G401 (cell line): ENCODE measurements at places on chromosomes 6 and 20. TPM values are rescaled to one million over a fixed set of nuclear protein-coding genes. Genes with fewer than 3 reads are reported as not detected.

Gene DYNLT2
- total RNA-seq: 0.37 and 1.6 TPM in 2 replicates

Gene SKIC2
- total RNA-seq: 41.0 and 43.4 TPM in 2 replicates

Gene CRISP3
- total RNA-seq: not detected in 2 replicates

Gene TINAG
- total RNA-seq: not detected in 2 replicates

Gene SIRPA
- total RNA-seq: 14.7 and 16.7 TPM in 2 replicates

Gene APOM
- 2.3 and 3.6 TPM in 2 replicates for total RNA-seq

Gene SULF2
- 27.9 and 44.8 TPM in 2 replicates for total RNA-seq

Gene BPI
- total RNA-seq: not detected in 2 replicates

Gene RIN2
- total RNA-seq: 1.7 and 1.8 TPM in 2 replicates

Gene ACSS1
- total RNA-seq: not detected in 2 replicates

Gene MATN4
- not detected in 2 replicates for total RNA-seq

Gene RRAGD
- 11.3 and 18.4 TPM in 2 replicates for total RNA-seq

Gene GSTA1
- not detected in 2 replicates for total RNA-seq

Gene FRMD1
- not detected in 2 replicates for total RNA-seq

Gene MUC22
- not detected in 2 replicates for total RNA-seq

Gene GRIK2
- total RNA-seq: not detected in 2 replicates

Gene C20orf204
- total RNA-seq: 0.81 and 1.8 TPM in 2 replicates

Gene TMEM170B
- 4.9 and 6.3 TPM in 2 replicates for total RNA-seq

Gene ZNF831
- not detected in 2 replicates for total RNA-seq

Gene TAAR9
- total RNA-seq: not detected in 2 replicates

Gene ETV7
- 1.7 and 2.7 TPM in 2 replicates for total RNA-seq

Gene PNPLA1
- total RNA-seq: not detected in 2 replicates

Gene ARID1B
- total RNA-seq: 15.0 and 24.3 TPM in 2 replicates

Gene GID8
- 41.0 and 49.2 TPM in 2 replicates for total RNA-seq

Gene SMOC2
- total RNA-seq: 0.20 and 1.1 TPM in 2 replicates

Gene ANKRD66
- not detected in 2 replicates for total RNA-seq

Gene DNAH8
- total RNA-seq: not detected in 2 replicates

Gene XKR7
- total RNA-seq: 5.7 and 6.8 TPM in 2 replicates

Gene ATP6V1G2
- 3.8 and 4.9 TPM in 2 replicates for total RNA-seq

Gene BPIFB1
- total RNA-seq: not detected in 2 replicates

Gene CCN6
- not detected in 2 replicates for total RNA-seq

Gene C4A
- 0.98 and 1.2 TPM in 2 replicates for total RNA-seq

Gene TAP1
- total RNA-seq: 33.4 and 41.3 TPM in 2 replicates

Gene RIPPLY2
- total RNA-seq: not detected in 2 replicates

Gene TRIM10
- not detected in 2 replicates for total RNA-seq

Gene SLC26A8
- not detected in 2 replicates for total RNA-seq

Gene AKAP12
- total RNA-seq: 13.0 and 15.4 TPM in 2 replicates

Gene LY6G5C
- total RNA-seq: not detected in 2 replicates

Gene FAM184A
- total RNA-seq: 0.07 TPM in 1 of 2 replicates, not detected in the other

Gene PAX1
- total RNA-seq: not detected in 2 replicates

Gene CLPSL1
- not detected in 2 replicates for total RNA-seq
